ENCODE measurements at places on chromosomes 5 and 9.

DNA sequence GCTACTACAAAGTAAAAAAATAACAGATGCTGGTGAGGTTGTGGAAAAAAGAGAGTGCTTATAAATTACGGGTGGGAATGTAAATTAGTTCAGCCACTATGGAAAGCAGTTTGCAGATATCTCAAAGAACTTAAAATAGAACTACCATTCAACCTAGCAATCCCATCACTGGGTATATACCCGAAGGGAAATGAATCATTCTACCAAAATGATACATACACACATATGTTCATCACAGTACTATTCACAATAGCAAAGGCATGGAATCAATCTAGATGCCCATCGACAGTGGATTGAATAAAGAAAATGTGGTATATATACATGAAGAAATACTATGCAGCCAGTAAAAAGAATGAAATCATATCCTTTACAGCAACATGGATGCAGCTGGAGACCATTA is 6.3 kb upstream of the TEX10 start:
- DNase-seq = no peak

DNA sequence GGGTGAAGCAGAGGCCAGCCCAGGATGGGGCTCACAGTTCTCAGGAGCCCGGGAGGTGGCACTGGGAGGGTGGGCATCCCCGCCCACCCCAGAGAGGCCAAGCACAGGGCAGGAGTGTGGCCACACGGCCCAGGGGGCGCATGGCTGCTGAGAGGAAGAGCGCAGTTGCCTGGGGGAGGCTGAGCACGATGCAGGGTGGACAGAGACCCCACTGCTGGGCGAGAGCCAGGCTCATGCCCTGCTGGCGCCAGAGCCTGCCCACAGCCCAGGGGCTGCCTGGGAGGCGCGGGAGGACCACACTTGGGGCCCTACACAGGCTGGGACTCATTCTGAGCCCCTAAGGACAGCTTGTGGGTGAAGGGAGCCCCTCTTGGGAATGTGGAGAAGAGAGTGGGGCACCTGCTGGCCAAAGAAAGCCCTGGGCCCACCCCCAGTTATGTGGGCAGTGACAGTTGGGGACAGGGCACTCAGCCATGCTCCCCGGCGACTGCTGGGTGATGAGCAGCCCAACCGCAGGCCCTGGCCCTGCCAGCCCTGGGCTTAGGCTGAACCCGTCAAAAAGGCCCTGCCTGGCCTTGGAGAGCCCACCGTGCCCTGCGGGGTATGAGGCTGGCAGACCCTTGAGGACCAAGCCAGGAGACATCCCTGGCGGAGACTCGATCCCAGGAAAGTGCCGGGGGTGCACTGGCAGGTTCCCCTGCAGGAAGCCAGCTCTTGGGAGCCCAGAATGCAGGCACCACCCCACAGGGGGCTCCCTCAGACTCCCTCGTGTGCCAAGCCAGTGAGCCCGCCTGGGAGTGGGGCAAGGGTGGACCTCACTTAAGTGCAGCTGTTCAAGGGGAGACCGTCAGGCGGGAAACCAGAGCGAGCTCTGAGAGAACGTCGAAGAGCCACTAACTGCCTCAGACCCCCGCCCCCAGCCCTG is 21.6 kb upstream of the CAMSAP1 start:
- DNase-seq = no peak

- no peak for DNase-seq
Measured at GRCh38 chr9:86301686-86302085, 19.3 kb upstream of the ISCA1 start.

DNA sequence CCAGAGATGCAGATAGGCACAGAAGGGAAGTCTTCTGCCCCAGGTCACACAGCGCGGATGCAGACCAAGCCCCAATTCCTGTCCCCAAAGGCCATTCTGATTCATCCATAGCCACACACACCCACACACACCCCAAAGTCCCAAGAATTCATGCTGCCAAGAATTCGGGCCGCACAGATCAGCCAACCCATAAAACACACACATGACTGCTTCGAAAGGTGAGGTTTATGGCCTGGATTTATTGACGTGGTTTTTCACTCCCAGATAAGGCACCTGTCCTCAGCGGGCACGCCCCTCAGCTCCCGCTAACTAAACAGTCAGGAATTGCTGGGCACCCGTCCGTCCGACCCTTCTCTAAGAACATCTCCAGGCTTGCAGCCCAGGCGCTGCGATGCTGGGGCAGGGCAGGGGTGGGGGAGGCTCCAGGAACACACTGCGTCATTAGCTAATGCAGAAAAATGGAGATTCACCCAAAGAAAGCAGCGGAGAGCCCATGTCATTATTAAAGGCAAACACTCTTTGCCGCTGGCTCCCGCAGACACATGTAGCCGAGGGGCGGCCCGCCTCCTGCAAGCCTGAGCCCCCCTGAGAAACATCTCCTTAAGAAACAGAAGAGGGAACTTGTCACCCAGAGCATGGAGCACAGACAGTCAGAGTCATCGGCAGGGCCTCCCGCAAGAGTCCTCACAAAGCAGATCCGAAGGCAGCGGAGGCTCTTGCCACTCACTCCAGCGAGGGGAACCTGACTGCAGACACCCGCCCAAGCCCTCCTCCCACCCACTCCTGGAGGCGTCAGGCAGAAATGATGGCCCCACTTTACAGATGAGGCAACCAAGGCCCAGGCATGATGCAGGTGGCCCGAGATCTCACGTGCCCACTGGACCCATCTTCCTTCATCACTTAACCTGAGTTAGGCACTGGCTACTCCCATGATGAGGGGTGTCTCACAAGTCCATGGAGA is 19.9 kb downstream of the VAV2 start:
- DNase-seq = no peak

- no peak for DNase-seq
Measured at GRCh38 chr5:143573568-143574170, 170.2 kb upstream of the NR3C1 start.

DNA sequence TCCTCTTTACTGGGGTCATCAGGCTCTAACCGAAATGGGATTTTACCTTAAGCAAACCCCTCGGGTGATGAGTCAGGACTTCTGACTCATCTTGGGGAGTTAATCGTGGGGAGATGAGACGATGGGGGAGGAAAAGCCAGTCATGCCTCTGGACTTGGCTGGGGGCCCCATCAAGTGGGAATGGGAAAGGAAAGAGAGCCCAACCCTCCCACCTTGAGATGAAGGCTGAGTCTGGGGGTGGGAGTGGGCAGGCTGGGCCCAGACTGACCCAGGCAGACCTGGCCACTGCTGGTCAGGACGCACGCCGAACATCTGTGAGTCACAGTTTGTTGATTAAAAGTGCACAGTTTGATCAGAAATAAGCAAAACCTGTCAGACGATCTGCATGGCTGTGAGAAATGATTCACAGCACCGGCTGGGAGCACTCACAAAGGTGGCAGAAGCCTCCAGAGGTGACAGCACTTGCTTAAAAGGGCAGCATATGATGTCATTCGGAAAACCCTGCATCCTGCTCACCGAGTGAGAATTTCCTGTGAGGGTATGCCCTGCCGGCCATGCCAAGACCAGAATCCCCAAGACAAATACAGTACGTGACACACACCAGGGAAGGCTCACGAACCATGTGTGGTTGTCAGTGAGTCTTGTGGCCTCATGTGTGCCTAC is 50.0 kb upstream of the SLC25A51 start:
- DNase-seq = no peak

DNA sequence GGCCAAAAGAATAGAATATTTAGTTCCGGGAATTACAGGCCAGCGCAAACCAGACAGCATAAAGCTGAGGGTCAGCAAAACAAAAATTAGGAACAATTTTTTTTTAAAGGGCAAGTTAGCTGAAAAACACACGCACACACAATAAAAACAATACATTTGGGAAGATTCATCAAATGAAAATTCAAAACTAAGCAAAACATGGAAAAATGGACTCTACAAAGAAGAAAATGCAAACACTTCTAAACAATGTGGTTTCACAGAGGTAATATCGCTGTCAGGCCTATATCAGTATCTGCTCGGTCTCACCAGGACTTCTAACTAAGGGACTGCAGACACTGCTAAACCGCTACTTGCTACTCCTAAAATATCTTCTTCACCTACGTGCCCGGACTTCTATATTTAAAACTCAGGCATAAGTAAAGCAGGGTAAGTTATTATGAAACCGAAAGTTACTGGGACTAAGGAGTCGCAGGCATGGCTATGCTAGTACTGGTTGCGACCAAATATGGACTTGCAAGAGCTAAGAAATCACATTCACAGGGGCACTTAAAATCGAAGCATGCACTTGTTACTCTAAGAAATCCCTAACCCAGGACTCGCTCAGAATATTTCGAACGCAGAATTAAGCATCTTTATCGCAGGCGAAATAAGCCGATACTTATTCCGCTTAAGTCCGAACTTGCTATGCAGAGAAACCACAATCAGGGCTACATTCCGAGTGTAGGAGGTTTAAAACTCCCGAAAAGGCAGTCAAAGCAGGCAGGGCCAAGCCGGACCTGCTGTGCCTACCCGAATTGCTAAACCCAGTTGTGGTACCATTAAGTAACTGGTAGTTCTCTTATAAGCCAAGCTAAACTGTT is 2.3 kb downstream of the ANXA2R start:
- DNase-seq = peak; percentile 35

DNA sequence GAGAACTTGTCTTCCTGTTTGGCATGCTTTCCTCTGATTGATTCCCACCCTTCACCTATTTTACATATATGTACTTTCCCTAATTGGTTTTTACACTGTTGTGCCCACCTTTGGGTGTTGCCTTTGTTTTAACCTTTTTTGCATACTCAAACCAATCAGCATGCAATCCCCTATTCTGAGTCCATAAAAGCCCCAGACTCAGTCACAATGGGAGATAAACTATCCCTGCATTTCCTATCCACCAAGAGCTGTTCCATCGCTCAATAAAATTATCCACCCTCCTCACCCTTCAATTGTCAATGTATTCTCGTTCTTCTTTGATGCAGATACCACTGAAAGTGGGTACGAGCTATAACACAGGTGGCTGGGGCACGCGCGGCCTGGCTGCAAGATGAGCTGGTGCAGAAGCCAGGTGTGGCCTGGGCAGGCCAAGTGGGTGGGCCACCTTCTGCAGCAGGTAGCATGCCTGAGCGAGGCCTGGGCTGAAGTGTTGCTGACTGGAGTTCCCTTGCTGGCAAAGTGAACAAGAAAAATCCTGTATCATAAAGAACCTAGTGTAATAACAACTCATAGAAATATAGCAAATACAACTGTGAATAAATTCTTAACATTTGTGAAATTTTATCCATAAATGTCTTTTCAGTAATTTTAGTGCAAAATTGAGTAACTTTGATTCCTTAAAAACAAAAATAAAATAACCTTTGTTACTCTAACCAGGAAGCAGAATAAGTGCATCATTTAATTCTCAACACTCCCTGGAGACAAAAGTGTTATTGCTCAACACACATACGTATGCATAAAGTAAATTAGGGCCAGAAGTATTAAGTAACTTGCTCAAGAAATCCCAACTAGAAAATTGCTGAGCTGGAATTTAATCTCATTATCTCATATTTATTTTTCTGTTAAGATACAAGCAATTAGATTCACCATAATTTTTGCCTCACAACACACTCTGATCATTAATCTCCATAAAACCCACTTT is 685.3 kb upstream of the EDIL3 start:
- no peak for DNase-seq

- DNase-seq = no peak
Measured at GRCh38 chr5:75018805-75019587, 33.4 kb downstream of the GCNT4 start.

DNA sequence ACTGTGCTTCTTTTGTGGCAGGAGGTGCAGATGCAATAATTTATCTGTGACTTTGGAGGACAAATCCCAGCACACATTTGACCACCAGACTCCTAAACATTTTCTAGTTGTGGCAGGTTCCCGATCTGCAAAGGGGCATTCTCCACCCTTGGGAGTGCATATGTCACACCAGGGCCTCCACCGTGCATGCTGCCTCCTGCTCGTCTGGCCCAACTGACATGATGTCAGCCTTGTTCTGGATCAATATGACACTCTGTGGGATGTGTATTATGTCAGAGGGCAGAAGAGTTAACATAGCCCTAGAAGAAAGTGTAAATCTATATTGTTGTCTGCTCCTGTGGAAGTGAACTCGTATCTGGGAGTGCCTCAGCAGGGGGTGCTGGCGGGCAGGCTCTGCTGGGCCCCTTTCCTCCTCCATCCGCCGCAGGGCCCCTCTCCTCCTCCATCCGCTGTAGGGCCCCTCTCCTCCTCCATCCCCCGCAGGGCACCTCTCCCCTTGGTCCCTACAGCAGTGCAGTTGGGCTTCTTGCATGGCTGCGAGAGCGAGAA is 97.7 kb upstream of the PPP1R26 start:
- DNase-seq = no peak

DNA sequence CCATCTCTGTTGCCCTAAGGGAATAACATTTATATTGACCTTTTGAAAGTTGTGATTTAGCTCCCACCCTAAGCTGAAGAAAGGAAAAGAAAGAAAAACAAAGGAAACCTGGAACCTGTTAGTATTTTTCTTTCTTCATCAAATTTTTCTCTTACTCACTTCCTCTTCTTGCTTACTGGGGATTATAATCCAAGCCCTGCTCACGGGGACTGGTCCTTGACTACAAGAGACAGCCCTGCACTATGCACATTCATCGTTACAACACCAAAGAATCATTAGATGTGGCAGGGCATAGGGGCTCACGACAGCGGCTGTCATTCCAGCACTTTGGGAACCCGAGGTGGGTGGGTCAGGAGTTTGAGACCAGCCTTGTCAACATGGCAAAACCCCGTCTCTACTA is 37.8 kb upstream of the LPAR1 start:
- DNase-seq = no peak

DNA sequence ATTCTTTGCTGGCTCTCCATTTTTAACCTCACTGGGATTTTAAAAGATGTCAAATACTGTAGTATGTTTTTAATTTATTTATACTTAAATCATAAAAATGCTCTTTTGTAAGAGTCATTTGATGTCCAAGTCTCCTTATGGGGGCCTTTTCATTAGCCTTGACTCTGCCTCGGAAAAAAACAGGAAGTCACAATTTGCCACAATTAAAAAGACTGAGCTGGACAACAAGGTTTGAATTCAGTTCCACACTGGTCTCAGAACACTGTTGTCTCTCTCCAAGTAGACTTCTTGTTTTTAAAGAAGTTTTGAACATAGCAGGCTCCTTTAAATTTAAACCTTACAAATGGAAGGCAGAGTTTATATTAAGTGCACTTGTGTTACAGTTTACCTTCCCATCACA is 444.2 kb downstream of the ACTL7B start:
- no peak for DNase-seq

DNA sequence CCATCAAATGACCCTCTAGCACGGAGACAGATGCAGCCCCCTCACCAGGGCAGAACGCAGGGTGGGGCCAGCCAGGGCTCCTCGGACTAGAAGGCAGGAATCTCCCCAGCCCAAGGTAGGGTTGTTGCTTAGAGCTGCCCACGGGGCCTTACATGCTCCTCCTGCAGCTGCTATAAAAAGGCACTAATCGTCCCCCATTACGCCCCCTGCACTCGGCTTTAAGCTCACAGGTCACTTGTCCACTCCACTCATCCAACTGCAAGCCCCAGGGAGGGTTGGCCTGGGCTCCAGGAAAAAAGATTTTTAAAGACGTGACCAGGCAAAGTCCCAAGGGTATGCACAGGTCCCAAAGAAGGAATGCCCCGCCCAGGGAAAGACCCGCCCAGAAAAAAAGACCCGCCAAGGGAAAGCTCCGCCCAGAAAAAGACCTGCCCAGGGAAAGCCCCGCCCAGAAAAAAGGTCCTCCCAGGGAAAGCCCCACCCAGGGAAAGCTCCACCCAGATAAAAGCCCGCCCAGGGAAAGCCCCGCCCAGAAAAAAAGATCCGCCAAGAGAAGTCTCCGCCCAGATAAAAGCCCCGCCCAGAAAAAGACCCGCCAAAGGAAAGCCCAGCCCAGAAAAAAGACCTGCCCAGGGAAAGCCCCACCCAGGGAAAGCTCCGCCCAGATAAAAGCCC is 11.1 kb downstream of the GRIN1 start:
- DNase-seq = no peak
